ENCODE measurements at places on chromosomes 6 and 20. TPM values are rescaled to one million over a fixed set of nuclear protein-coding genes. Genes with fewer than 3 reads are reported as not detected.

The GLP1R gene
- total RNA-seq, result not detected

- DNase-seq, result no peak
Observed at GRCh38 chr6:85403331-85404015, 46.4 kb upstream of the NT5E start.

The SMIM28 gene
- total RNA-seq, result not detected

DNA sequence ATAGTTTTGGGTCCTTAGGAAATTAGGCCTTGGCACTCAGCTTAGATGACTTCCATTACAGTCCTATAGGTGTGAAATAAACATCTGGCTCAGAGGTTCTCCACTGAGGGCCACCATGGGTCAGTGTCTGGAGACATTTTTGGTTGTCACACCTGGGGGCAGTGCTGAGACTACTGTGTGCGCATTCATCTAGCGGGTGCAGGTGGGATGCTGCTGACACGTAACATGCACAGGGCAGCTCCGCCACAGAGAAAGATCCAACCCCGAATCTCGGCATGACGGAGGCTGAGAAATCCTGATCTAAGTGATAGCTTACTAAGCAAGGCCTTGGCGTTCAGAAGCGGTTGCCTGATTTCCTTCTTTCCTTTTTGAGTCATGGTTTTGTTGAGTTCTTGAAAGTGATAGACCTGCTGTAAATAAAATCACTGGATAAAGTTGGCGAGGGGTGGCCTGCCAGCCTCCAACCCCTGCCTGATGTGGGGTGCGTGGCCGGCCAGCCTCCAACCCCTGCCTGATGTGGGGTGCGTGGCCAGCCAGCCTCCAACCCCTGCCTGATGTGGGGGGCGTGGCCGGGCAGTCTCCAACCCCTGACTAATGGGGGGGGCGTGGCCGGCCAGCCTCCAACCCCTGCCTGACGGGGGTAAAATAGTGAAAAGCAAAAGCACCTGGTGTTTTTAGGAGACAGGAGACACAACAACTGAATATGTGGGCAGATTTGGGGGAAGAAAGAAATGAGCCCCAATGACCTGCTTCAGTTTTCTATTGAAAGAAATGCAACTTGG, 158.1 kb downstream of the CDH26 start:
- no peak for DNase-seq

GRCh38 chr6:15745781-15746180, 83.0 kb upstream of the DTNBP1 start:
- no peak for DNase-seq

The CASS4 gene
- total RNA-seq, result not detected

The ACSS1 gene
- not detected for total RNA-seq
